Fibroblast of skin of back (primary cell): ENCODE measurements at places on chromosomes 16 and 17.

- DNase-seq, result no peak
Measured at GRCh38 chr16:85312174-85312573, 199.9 kb upstream of the CIBAR2 start.

DNA sequence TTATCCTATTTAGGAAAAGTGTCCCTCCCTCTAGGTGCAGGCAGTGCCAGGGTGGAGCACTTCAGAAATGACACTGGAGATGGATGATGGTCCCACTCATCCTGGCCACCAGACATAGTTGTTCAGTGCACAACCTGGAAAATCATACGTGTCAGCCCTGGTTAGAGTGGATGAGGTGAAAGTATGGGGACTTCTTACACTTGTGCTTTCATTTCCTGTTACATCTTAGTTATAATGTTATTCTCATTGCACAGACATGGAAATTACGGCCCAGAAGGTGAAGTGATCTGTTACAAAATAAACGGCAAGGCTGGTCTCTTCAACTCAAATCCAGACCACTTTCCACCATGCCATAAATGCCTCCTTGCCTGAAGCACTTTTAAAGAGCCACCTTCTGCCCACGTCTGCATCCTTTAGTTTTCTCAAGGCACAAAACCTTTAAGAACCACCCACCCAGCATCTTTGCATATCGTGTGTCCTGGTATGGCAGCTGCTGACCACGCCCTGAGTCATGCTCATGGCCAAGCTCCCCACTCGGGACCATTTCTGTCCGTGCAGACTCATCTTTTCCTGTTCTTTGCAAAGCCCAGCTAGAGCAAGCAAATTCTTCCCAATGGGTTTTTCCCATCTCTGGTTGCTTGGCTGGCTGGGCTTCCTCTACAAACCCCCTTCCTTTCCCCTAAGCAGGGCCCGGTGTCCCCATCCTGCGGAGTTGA lies 22.4 kb downstream of the TBC1D3B start:
- DNase-seq, result no peak

DNA sequence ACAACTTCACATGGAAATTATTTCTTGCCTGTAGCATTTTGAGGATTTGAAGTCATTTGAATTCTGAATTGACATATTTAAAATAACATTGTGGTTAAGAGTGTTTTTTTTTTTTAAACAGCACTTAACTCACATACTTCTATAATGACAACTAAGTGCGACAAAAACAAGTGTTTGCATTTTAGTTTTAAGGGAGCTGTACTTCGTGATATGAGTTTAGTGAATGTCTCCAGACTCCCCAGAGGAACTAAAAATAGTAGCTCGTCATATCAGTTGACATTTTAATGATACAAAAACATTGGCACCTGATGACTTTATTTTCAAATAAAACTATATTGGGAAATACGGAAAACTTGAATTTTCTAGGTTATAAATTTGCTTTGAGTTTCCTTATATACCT lies 389.6 kb upstream of the MON1B start:
- DNase-seq, result peak; percentile 1

DNA sequence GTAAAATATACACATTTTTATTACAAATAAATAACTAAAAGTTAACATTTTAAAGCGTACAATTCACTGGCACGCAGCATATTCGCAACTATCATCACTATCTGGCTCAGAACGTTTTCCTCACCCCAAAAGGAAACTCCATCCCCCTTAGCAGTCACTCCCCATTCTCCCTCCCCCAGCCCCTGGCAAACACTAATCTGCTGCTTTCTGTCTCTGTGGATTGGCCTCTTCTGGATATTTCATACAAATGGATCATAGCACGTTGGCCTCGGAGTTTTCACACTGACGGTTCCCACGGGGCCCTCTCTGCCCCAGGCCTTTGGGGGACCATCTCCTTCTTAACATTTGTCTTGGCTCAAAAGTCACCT lies 64.6 kb downstream of the RTN4RL1 start:
- DNase-seq, result no peak

DNA sequence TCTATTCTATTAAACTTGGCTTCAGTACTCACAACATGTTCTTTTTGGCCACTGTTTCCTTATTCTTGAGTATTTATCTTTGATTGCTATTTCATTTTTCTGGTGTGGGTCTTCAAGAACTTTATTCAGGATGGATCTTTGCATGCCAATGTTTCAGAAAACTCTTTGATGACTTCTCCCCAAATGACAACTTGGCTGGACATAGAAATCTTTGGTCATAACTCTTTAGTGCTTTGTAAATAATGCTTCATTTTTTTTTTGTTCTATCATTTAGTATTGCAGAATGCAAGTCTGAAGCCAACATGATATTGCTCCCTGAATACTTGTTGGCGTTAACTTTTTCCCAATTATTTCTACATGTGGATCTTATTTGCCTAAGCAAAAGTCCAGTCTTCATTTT lies 103.6 kb upstream of the HS3ST2 start:
- no peak for DNase-seq

DNA sequence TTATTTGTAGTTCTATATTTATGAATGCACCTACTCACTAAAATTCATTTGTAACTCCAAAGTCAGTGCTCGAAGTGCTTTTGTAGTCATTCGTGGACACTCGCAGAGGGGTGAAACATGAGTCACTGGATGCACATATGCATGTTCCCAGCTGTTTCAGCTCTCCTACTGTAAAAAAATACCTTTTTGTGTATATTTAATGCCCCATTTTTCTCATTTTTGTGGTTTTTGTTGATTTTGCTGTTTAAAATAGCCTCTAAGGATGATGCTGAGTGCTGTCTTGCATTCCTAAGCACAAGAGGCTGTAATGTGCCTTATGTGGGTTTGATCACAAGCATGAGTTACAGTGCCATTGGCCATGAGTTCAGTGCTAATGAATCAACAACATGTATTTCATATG lies 30.6 kb downstream of the CENPV start:
- peak; percentile 73 for DNase-seq

GRCh38 chr16:81374550-81374949 lies 59.8 kb downstream of the GAN start:
- no peak for DNase-seq

- no peak for DNase-seq
Measured at GRCh38 chr17:29667969-29668368, 45.3 kb upstream of the CORO6 start.

- DNase-seq, result peak; percentile 30
Measured at GRCh38 chr17:49337884-49338283, 24.2 kb downstream of the ZNF652 start.

DNA sequence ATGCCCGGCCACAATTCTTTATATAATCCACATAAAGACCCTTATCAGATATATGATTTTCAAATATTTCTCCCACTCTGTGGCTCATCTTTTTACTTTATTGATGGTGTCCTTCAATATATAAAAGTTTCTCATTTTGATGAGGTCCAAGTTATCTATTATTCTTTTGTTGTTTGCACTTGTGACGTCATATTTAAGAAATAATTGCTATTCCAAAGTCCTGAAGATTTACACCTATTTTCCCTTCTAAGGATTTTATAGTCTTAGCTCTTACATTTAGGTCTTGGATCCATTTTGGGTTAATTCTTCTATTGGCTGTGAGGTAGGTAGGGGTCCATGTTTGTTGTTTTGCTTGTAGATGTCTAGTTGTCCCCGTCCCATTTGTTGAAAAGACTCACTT lies 3.0 kb upstream of the MLYCD start:
- DNase-seq, result no peak

DNA sequence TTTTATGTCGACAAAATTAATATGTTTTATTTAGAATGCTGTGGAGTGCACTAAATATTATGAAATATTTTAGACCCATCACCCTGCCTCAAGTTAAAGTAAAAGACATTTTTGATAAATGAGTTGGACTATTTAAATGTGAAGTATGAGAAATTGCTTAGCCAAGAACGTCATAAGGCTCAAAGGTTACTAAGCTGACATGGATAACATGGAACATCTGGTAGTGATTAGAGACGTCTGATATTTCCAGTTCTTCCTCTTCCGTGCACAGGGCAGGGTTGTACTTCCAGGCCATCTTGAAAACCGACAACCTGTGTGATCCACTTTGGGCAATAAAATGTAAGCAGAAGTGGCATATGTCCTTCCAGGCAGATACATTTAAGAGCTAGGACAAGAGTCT lies 7.2 kb upstream of the CCL8 start:
- DNase-seq, result peak; percentile 52

DNA sequence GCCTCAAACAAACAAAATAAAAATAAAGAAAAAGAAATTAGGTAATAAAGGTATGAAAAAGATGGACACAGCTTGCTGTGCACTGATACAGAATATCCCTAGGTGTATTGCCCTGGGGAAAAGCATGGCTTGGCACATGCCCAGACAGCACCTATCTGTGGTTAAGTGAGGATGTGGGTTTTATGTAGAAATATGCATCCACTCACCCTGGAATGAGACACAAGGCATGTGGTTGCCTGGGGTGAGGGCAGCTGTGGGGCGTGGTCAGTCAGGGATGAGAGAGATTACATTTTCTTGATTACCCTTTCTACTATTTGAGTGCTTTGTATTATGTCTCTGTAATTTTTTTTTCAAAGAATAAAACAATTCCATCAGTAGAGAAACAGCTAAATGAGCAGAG lies 6.9 kb downstream of the PLLP start:
- peak; percentile 70 for DNase-seq

DNA sequence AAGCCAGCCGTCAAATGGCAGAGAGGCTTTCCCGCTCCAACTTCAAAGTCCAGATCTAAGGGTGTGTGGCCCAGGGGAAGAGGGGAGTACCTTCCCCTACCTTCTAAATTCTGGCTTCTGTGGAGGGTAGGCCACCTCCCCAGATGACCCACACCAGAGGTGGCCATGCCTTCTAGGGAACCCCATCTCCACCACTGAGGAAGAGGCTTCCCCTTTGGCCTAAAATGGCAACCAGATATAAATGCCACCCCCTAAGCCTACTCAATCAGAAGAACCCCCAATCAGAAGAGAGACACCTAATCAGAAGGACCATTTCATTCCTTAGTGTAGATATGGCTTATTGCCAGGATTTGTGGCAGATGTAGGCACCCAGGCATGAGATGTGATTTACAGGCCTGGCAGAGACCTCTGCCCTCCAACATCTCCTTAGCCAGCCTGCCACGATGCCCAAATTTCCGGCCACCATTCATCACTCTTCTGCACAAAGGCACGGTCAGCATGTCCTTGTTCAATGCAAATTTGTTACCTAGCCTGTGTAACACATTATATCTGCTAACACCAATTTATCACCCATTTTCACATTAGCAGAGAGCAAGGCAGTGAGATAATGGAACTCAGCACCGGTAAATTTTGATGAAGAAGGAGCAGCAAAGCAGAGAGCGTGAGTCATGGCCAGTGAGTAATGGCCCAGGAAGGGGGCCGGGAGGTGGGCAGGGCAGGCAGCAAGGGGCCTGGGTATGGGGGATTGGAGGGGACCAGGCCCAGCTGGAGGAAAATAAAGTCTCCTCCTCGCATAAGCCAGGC lies 1.2 kb upstream of the MGAT5B start:
- peak; percentile 68 for DNase-seq

DNA sequence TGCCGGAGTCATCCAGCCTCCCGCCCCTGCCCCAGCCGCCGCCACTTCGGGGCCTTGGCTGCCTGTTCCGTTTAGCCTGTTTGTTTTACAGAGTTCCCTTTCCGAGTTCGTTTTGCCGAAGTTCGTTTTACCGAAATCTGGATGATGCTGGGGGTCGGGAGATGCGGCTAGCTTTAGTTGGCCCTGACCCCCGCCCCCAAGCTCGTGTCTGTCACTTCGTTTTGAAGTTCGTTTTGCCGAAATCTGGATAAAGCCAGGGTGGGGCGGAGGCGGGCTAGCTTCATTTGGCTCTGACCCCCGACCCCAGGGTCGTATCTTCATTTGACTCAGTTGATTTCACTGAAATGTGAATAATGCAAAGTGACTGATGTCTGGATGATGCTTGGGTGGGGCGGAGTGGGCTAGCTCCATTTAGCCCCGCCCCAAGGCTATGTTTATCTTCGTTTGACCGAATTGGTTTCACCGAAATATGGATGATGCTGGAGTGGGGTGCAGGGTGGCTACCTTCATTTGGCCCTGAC lies 591 bp downstream of the PSMD7 start:
- peak; percentile 35 for DNase-seq

DNA sequence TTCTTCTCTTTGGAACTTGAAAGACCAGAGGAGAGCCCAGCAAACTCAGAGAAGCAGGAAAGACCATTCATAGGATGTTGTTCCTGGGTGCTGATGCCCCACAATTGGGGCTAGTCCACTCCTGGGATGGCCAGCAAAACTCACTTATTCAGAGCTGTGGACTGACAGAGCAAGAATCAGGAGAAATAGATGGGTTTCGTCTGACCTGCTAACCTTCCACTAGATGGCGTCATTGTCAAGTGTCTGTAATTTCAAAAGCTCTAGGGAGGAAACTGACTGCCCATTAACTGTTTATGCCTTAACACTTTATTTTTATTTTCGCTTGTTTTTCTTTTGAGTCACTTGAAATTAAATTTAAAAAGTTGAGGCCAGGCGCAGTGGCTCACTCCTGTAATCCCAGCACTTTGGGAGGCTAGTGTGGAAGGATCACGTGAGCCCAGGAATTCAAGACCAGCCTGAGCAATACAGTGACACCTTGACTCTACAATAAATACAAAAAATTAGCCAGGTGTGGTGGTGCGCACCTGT lies 28.7 kb upstream of the MILR1 start:
- DNase-seq, result peak; percentile 85

DNA sequence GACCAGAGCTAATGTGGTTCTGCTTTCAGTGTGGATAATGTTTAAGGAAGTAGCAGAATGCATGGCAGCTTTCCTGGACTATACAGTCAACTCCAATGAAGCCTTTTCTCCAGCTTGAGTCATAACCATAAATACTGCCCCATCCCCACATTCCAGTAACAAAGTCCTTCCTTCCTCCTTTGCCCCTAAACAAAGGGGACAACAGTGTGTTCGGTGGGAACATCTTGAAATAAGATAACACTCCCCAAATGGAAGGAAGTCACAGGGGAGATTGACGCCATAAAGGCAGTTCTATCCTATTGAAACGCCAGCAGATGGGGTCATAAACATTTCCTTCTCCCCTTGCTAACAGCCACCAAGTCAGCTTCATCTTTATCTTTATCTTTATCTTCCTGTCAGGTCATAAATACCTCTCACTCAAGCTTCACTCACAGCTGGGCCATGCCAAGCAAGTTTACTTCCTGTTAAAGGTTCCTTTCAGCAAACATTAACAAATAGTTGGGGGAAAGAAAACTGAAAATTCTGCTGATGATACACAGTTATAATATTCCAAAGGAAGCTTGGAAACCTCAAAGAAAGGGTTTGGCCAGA lies 136.7 kb downstream of the SNX11 start:
- peak; percentile 21 for DNase-seq

- DNase-seq, result no peak
Measured at GRCh38 chr16:18783430-18784341, 6.4 kb downstream of the RPS15A start.

GRCh38 chr17:77494664-77495435 lies 354.1 kb downstream of the SEC14L1 start:
- DNase-seq, result peak; percentile 75

- DNase-seq, result no peak
Measured at GRCh38 chr16:81860287-81861266, 81.5 kb downstream of the PLCG2 start.

- DNase-seq, result no peak
Measured at GRCh38 chr17:31452561-31453110, 61.2 kb downstream of the RAB11FIP4 start.

GRCh38 chr17:32772453-32773025 lies 104.4 kb downstream of the MYO1D start:
- no peak for DNase-seq
